ENCODE measurements at places on chromosomes 12 and 14.

DNA sequence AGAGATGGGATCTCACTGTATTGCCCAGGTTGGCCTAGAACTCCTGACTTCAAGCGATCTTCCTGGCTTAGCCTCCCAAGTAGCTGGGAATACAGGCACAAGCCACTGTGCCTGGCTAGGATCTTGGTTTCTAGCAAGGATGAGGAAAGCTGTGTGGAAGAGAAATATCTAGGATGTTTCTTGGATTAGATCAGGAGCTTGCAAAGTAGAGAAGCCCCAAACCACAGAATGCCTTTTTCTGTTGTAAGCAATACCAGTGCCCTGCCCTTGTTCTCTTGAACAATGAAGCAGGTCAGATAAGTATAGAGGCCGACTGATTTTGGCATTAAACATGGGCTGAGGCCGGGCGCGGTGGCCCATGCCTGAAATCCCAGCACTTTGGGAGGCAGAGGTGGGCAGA is 44.3 kb upstream of the STRN3 start:
- no peak for DNase-seq

GRCh38 chr14:51715250-51715649 is 63.5 kb downstream of the FRMD6 start:
- no peak for DNase-seq

DNA sequence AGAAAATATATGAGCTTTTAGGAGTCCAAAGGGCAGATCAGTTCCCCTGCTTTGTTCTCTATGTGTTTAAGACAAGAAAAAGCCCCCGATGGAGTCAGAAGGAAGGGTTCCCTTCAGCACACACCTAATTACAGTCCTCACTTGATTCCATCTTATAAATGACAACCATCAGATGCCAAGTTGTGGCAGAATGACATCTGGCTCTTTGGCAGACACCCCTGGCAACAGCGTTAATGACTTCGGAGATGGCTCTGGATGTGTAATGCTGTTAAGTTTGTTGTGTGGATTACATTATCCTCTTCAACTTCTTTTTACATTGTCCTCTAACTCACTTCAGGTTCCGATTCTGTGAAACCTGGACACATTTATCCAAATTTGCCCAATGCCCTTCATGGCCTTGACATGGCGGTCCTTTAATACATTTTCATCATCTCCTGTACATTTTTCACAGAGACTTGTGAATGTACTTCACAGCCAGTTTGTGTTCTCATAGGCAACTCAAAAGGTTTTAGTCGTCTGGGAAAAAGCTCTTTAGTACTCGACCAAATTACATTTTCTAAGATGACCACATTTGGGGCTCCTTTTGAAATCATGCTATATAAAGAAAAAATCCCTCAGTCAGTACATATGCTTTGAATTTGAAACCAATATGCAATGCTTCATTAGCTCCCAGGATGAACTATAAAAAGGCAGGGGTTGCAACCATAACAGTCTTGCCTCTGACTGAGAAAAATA is 667.8 kb downstream of the NOVA1 start:
- DNase-seq = no peak

DNA sequence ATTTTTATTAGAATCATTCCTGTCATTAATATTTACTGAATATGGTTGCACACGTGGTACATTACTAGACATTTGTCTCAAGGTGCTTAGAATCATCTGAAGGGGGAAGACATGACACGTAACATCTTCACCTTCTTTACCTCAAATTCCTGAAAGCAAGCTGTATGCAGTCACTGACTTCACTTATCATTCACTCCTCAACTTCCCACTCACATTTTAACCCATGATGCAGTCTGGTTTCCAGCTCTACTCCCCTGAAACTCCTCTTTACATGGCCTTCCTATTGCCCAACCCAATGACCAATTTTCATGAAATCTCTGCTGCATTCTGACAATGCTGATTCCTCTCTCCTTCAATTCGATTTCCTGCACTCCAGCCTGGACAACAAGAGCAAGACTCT is 5.8 kb upstream of the PSMC6 start:
- DNase-seq = no peak

Measured in RKO (cell line).